ENCODE measurements at places on chromosomes 6 and 20.

- peak; percentile 11 for DNase-seq
Observed at GRCh38 chr6:15327271-15327670, 81.4 kb downstream of the JARID2 start.

DNA sequence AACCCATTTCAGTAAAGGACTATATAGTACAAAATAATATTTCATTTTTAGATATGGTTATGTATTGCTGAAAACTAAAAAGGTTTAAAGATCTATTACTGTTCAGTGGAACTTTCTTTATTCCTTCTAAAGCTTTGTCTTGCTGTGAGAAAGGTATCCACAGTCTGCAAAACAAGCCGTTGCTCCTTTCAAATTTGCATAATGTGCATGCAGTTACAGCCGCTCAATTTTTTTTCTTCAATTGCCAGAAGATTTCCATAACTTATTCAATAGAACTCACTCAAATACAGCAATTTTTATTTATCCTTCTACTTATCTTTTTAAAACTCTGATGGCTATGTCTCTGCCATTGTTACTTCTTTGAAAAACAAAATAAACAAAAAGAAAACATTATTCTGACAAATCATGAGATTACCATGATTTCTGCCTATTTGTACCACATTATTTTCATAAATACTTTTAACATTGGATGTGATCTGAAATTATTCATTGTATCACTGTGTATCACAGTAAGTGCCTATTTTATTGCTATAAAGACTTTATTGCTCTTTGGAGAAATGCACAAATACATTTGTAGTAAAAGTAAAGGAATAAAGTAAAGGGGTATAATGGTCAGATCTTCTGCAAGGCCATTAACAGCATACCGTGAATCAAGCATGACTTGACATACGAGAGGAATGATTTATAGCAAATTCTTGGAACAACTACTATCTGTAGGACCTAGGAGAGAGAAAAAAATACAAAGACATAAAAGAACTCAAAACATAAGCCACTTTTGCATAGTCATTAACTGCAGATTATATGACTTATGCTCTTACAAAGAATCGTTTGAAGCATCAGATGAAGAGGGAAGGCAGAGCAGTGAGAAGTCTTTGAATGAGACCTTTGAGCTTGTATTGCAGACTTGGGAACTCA lies 29.6 kb upstream of the HBS1L start:
- no peak for DNase-seq

DNA sequence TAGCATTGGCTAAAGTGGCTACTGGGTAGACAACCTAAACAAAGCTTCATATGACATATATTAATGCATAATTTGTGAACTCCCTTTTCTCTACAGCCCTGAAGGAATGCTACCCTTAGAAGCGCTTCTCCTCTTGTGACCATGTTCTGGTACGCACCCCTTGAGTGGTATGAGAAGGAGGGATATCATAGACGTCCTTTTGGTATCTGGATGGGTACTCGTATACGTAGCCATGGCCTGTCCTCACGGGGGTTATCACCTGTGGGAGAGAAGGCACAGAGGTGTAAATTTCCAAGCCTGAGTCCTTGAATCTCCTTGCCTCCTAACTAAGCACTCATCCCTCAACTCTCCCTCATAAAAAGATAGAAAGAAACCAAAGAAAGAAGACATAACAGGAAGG lies 39.0 kb downstream of the NEDD9 start:
- DNase-seq = no peak

- no peak for DNase-seq
Observed at GRCh38 chr20:38286586-38287531, 17.1 kb upstream of the BPI start.

- no peak for DNase-seq
Observed at GRCh38 chr6:33453393-33454008, 875 bp upstream of the ZBTB9 start.

- DNase-seq = no peak
Observed at GRCh38 chr20:60565083-60565482, 606.9 kb downstream of the CDH26 start.

Data from activated CD4-positive, alpha-beta T cell treated with anti-CD3 and anti-CD28 coated beads for 24 hours (primary cell).